ENCODE measurements at places on chromosomes 3 and 15.

DNA sequence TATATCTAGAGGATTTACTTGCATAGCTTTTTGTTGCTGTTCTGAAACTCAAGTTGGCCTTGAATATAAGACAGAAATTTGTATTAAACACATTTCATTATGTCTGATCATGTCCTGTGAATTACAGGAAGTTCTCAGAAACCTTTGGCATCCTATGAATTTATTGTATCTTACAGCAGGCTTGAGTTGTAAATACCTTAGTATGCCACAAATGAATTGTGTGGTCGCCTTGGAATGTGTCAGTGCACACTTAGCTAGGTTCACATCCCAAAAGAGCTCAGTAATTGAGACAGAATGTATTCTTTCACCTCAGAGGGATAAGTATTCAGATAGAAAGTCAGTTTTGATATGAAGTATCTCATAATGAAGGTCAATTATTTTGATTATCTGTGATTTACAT is 83.4 kb downstream of the NEK11 start:
- DNase-seq = no peak

DNA sequence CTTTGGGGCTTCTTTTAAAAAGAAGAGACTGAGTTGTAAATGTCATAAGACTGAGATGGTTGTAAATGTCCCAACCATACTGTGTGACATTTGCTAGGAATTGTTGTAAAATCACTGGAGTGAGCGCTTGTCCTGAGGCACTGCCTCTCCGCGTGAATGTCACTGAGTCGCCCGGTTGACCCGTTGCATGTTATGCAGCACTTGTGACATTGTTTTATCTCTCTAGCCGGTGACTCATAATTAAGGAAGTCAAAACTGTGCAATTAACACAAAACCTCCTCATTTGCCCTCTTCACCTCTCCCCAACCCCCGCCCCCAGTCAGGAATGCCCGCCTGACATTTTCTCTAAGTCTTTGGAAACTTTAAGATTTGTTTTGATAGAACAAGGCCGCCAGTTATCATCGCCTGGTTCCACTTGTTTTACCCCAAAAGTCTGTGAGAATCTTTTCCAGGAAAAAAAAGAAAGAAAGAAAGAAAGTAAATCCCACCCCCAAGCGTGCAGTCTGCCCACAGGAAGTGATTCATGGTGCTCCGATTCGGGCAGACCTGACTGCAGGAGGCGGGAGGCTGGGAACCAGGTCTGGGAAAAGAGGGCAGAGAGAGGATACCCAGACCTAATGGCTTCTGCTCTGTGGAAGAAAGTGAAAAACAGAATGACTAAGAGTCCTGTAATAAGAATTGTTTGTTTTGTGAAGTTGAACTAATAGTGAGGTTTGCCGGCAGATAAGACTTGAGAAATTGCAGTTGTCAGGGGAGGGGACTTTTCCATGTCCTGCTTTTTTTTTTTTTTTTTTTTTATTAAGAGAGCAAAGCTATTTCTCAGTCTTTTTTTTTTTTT is 84.8 kb downstream of the SMAD3 start:
- no peak for DNase-seq

GRCh38 chr3:153970741-153971347 is 150.3 kb upstream of the ARHGEF26 start:
- DNase-seq = no peak

- DNase-seq = no peak
Measured at GRCh38 chr3:46378426-46378942, 7.7 kb downstream of the CCR5 start.

DNA sequence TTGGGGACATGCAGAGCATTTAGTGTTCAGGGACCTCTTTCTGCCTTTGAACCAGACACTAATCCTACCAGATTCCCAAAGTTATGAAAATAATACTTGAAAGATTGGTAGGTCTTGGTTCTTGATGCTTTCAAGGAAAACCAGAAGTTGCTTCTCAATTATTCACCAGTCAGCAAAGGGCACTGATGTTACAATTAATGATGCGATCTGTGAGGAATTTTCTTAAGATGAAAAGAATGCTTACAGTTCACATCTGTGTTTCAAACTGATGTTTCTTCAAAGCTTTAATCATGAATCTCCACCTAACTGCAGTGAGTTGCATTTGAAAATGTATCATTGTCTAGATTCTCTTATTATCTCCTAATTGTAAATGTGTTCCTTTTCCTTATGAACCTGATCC is 161.0 kb downstream of the NAALADL2 start:
- no peak for DNase-seq

DNA sequence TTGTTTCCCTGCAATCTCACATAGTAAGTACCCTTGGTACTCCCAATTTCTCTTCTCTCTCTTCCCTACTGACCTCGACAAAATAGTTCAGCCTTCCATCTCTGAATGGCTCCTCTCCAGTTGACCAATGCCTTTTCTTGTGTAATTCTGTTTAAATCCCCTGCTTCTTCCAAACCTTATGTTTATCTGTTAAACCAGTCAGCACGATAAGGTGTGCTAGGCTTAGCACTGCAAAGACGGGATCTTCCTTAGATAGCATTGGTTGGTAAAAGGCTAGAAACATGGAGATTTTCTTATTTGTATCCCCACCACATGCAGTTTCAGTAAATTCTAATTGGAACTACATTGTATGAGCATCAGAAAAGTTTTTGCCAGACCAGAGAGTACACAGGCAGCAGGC is 25.8 kb upstream of the KCNMB3 start:
- no peak for DNase-seq

- DNase-seq = no peak
Measured at GRCh38 chr3:45596290-45596791, 1.8 kb downstream of the LIMD1 start.

- no peak for DNase-seq
Measured at GRCh38 chr3:179068779-179069530, 2.7 kb downstream of the ZMAT3 start.

- no peak for DNase-seq
Measured at GRCh38 chr3:148512648-148513047, 185.1 kb upstream of the AGTR1 start.

- no peak for DNase-seq
Measured at GRCh38 chr3:73433687-73434086, 191.1 kb downstream of the PDZRN3 start.

DNA sequence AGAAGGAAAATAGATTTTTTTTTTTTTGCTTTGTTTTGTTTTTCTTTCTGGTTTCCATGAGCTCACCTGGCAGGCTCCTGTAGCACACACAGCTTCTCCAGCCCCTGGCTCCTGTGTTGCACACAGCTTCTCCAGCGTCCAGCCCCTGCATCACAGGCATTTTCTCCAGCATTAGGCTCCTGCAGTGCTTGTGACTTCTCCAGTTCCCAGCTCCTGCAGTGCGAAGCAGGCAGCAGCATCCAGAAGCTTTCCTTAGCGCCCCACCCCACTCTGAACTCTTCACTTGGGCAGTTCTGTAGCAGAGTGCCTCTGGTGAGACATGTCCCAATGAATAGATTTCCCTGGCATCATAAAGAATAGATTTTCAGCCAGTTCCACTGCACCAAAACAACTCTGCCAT is 5.5 kb upstream of the CCDC39 start:
- no peak for DNase-seq
